ENCODE measurements at places on chromosomes 3 and 15.

- DNase-seq, result no peak
Measured at GRCh38 chr3:177783767-177784166, 586.5 kb upstream of the TBL1XR1 start.

DNA sequence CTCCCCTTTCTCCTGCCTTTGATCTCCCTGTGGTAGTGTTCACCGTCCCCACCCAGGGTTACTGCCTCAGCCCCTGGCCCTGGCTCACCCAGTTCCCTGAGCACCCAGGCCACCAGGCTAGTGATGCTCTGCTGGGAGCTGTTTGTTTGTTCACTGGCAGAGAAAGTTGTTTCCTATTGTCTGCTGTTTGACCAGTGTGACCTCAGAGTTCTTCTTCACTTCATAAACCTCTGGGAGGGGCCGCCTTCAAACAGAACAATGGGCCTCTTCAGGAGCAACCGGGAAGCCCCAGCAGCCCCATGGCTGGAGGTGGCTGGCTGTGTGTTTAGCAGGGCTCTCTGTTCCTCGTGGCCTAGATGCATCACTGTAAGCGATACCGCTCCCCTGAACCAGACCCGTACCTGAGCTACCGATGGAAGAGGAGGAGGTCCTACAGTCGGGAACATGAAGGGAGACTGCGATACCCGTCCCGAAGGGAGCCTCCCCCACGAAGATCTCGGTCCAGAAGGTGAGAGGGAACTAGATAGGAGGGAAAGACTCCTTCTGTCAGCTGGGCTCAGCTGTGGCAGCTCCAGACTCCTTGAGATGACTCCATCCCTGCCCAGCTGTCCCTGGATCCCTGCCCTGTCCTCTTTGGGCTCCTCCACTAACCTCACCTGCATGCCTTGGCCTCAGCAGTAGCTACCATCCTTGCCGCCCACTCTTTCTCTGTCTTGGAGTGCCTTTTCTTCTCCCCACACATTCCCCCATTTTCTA, 3.4 kb downstream of the CLK3 start:
- DNase-seq, result no peak

DNA sequence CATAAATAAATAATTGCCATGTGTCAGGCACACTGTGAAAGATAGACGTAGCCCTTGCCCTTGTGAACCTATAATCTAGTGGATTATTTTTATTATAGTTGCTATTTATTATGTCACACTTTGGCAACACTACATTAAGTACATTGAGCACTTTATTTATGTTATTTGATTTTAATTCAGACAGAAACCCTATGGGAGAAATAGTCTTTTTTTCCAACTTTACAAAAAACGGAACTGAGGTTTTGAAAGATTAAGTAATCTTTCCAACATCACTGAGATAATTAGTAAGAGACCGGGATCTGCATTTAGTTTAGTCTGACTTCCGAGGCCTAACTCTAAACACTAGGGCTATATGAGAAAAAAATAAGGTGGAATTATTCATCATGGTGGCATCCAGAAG, 2.8 kb upstream of the FILIP1L start:
- no peak for DNase-seq

DNA sequence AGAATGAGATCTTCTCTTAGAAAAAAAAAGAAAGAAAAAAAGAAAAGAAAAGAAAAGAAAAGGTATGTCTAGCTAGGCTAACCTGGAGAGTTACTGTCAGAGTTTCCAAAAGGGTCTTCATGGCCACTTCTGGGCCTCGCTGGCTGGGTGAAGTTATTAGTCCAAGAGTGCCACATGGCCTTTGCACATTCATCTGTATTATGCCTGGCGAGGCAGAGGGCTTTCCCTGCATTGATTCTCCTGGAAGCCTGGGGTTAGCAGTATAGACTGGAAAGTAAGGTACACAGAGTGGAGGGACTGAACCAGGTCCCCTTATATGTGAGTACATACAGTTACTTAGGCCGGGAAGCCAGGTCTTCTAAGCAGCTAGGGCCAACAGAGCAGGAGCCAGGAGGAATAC, 54.8 kb upstream of the CGNL1 start:
- no peak for DNase-seq

All from transverse colon (tissue), 4 donors.